NCI-H748 treated with DMSO at 0.1 percent for 48 hours (cell line): ENCODE measurements at places on chromosomes 6 and 20.

GRCh38 chr20:57991211-57991881 lies 237.1 kb downstream of the ANKRD60 start:
- no peak for DNase-seq

- DNase-seq = no peak
These were observed 113.1 kb downstream of the SULF2 start for GRCh38 chr20:47672166-47672565.

DNA sequence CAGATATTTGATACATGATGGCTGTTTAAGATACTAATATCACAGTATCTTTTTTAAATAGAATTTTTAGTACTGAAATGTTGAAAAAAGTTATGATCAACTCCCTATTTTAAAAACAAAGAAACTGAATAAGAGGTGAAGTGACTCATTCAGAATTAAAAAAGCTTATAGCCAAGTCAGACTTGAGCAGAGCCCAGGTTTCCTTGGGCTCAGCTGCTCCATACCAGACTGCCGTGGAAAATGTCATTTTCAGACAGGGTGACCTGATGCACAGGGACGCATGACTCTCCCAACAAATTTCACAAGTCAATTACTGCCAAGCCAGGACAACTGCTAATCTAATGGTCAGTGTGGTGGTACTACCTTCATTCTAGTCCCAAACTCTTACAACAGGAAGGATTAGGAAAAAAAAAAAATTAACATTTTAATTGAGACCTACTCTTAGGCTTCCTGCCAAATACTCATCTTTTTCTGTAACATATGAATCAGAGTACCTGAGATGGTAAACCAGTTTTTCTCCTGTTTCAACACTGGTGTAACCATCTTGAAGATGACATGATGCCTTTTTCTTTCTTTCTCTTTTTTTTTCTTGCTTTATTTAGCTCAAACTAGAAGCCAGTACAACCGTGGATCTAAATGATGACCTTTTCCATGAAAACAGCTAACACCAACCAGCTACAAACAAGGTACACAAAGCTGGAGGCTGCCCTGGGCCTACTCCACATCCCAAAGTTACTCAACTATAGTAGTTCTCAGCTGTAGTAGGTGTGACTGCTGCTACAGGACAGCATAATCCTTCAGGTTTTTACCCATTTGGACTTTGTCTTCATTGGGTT lies 30.5 kb downstream of the SLC22A23 start:
- no peak for DNase-seq

DNA sequence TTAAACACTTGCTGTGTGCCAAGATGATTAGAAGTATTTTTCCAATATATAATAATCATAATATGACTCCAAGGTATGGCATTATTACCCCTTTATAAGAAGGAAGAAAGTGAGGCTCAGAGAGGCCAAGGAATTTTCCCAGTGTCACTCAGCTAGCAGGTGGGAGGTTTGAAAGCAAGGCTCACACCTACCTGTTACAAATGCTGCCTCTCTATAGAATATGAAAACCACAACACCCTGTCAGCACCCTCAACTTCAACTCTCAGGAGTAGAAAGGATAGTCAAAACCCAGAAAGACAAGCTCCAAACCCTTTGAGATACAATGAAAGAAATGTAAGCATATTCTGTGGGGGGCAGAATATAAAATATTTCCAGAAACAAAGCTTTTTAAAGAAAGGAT lies 76.7 kb downstream of the LAMP5 start:
- DNase-seq = no peak

DNA sequence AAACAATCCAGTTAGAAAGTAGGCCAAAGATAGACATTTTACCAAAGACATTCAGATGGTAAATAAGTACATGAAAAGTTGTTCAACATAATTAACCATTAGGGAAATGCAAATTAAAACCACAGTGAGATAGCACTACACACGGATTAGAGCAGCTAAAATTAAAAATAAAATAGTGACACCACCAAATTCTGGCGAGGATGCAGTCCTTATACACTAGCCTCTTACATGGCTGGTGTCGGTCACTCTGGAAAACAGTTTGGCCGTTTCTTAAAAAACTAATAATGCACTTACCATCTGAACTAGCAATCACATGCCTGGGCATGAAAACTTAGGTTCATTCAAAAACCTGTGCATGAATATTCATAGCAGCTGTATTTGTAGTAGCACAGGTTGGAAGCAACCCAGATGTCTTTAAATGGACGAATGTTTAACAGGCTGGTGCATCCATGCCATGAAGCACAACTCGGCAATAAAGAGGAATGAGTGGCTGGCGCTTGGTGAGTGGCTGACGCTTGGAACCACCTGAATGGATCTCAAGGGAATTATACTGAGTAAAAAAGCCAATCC lies 77.0 kb downstream of the FAM120B start:
- DNase-seq = no peak

GRCh38 chr20:62914970-62915457 lies 11.3 kb downstream of the DIDO1 start:
- DNase-seq = peak; percentile 21
